ENCODE measurements at places on chromosomes 7 and 10.

- H3K4me3 ChIP-seq = no peak overlapping the region
- H3K27ac ChIP-seq = no peak overlapping the region
- no peaks in the 10 kb centered on the region for H3K4me1 ChIP-seq
- H3K36me3 ChIP-seq = no peaks in the 10 kb centered on the region
- no peaks in the 10 kb centered on the region for H3K27me3 ChIP-seq
- no peak for DNase-seq
Measured at GRCh38 chr7:133528796-133529195, 275.9 kb downstream of the EXOC4 start.

- no peaks in the 10 kb centered on the region for H3K36me3 ChIP-seq
- no peak overlapping the region for H3K27ac ChIP-seq
- peaks cover 10% of the 10 kb centered on the region for H3K4me1 ChIP-seq
- no peaks in the 10 kb centered on the region for H3K27me3 ChIP-seq
- no peak for DNase-seq
Measured at GRCh38 chr10:7534480-7534852, 123.6 kb upstream of the SFMBT2 start.

- H3K4me3 ChIP-seq = no peak overlapping the region
- no peak overlapping the region for H3K27ac ChIP-seq
- H3K27me3 ChIP-seq = no peaks in the 10 kb centered on the region
- H3K36me3 ChIP-seq = no peaks in the 10 kb centered on the region
Measured at GRCh38 chr10:17527514-17528146, 73.2 kb upstream of the ST8SIA6 start.

GRCh38 chr10:44951576-44952226 is 7.9 kb upstream of the RASSF4 start:
- no peaks in the 10 kb centered on the region for H3K4me1 ChIP-seq
- H3K4me3 ChIP-seq = no peak overlapping the region
- DNase-seq = no peak
